ENCODE measurements at places on chromosomes 16 and 17.

DNA sequence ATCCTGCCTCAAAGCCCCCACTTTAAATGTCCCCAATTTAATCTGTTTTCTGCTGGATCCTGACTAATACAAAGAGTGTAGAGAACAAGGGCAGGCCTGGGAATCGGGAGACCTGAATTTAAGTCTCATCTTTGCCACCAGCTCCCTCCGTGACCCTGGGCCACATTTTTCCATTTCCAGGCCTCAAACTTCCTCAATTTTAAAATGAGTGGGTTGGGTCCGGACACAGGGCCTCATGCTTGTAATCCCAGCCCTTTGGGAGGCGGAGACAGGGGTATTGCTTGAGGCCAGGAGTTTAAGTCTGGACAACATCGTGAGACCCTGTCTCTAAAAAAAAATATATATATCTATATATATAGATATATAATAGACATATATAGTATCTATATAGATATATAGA is 61.4 kb downstream of the SRL start:
- DNase-seq, result no peak

- no peak for DNase-seq
Measured at GRCh38 chr17:55704401-55704800, 18.3 kb downstream of the TMEM100 start.

- DNase-seq, result peak; percentile 69
Measured at GRCh38 chr16:21156767-21157467, 1.6 kb upstream of the LDAF1 start.

DNA sequence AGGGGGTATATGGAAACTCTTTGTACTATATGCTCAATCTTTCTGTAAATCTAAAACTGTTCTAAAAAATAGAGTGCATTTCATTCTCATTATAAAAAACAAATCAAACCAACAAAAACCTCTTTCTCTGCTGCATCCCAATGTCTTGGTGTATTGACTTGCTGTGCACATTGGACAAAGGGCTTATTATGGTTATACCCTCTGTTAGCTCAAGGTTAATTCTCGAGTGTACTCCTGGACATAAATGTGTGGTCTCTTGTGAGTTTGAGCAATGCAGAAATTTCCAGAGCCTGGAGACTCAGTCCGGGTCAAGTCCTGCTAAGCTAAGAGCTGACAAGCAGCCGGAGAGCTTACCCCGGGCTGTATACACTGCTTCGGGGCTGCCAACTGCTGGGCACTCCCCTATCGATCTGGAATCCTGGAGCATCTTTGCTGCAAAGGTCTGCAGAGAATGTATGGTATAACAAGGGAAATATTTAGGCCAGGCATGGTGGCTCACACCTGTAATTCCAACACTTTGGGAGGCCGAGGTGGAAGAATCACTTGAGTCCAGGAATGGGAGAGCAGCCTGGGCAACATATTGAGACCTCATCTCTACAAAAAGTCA is 66.2 kb upstream of the BRD7 start:
- DNase-seq, result no peak

DNA sequence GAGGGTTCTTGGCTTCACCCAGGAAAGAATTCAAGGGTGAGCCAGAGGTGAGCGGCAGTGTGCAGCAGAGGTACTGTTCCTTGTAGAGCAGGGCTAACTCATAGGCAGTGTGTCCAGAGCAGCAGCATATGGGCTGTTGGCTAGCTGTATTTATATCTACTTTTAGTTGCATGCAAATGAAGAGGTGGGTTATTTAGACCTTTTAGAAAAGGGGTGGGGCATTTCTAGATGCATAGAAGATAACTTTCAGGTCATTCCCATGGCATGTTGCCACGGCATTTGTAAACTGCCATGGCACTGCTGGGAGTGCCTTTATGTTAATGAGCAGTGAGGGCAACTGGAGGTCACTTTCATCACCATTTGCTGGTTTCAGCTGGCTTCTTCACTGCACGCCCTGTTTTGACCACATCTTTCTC is 141.0 kb downstream of the STX8 start:
- no peak for DNase-seq

- DNase-seq, result no peak
Measured at GRCh38 chr17:43092901-43093300, 32.3 kb downstream of the BRCA1 start.

- peak; percentile 78 for DNase-seq
Measured at GRCh38 chr16:81445143-81445961, 744 bp downstream of the CMIP start.

GRCh38 chr16:30368122-30368791 is 2.0 kb downstream of the TBC1D10B start:
- peak; percentile 71 for DNase-seq

GRCh38 chr17:64388961-64389565 is 1.6 kb downstream of the PECAM1 start:
- no peak for DNase-seq

DNA sequence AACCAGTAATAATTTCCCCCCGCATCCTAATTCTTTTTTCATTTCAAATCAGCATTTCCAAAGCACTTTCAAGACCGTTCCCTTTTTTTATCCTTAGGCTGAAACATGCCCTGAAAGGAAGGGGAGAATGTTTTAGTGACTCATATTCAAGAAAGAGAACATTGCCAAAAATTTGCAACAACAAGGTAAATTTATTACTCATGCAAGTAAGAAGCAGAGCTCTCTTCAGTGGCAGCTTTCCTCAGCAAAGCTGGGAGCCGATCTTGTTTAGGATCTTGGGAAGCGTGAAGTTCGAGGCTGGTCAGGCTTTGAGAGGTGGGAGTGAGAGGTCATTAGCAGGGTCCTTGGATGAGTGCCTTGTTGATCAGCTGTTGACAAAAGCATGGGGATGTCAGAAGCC is 129.5 kb downstream of the PRKCA start:
- no peak for DNase-seq

- DNase-seq, result no peak
Measured at GRCh38 chr16:20411055-20411454, 1.7 kb downstream of the ACSM5 start.
